ENCODE measurements at places on chromosomes 7 and 10.

DNA sequence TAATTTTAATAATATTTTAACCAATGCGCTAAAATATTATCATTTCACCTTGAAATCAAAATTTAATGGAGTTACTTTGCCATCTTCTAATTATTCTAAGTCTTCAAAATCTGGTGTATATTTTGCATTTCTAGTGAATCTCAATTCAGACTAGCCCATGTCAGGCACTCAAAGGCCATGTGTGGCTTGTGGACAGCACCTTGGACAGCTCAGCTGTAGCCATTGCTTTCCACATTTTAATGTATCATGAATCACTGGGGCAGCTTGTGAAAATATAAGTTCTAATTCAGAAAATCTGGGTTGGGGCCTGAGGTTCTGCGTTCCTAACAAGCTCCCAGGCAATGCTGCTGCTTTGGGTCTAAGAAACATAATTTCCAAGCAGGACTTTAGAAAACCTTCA, 57.2 kb downstream of the MGAM2 start:
- DNase-seq: no peak

DNA sequence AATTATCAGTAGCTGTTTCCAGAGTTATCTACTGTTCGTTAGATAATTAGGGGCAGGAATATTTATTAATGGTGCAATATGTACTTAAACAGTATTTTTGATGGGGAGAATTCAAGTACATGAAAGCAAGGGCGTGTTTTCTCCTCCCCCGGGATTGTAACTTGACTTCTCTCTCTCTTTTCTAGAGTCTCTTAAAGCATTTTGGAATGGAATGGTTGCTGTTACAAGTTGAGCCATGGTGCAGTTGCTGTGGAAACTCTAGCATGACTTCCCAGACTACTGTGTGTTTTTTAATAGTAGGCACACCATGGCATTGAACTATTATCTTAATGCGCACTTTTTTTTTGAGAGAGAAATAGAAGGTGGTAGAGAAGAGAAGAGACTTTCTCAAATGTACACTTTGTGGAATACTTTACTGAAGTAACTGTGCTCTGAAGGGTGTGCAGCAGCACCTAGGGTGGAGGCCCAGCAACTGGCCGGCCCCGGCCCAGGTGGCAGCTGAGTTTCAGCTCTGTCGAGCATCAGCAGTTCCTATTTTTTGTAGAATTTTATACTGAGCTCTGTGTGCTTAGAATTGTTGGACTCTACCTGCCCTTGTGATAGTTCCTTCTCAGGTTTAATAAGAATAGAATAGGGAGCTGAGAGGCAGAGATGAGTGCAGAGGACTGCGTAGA, 64.4 kb downstream of the CCNY start:
- DNase-seq: no peak

DNA sequence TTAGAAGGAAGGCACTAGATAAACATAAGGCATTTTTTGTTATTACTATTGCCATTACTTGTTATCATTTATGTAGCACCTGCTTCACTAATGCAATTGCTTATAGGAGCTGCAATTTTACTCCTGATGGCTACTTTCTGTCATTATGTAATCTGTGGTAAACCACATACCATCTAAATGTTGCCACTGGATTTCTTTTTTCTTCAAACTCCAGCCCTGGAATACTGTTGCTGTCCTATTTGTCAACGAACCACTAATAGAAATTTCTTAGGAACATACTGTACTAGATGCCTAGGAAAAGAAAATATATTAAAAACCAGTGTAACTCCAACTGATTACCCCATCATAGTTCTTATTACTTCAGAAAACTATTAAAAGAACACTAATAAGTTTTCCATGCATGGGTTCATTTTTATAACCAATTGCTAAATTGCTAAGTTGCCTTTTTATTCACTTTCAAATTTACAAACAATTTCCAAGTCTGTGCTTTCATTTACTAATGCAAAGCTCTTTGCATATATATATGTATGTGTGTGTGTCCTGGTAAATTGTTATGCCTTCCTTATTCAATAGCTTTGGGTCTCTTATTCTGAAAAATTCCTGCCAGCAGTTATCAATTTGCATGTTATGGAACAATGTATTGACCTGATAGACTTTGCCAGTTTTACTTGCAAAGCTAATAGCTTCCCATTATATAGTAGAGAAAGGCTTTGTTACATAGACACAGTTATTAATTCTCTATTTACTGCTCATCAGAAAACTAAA, 287.4 kb downstream of the EXOC4 start:
- no peak for DNase-seq

DNA sequence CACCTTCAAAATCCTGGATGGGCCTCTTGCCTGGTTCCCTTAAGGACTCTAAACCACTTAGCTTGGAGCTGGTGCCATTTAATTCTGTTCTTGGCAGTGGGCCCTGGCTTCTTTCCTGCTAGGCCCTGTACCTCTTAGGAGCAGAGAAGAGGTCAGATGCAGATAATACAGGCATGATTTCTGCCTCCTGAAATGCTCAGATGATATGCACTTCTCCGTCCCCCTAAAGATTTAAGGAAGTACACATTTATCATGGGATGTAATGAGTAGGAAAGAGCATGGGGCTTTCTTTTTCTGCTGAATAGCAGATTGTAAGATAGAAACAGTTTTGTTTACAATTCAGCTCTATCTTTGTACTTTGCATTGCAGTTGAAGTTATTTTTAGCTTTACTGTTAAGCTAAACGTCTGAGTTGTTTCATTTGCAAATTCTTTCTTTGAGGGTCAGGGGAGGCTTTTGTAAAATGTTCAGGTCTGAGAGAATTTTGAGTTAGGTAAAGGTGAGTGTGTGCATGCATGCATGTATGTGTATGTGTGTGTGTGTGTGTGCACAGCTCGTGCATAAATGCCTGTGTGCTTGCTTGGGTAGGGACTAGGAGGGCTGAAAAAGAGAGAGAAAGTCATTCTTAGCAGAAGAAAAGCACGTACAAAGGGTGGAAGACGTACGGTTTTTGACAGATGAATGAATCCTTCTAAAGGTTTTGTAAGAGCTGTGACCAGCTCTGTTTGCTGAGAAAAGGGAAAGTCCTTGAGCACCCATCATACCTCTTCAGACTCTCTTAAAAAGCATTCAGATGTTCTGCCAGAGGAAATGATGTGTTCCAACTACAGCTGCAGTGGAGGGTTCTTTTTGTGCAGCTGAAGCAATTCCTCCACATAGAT, 364.2 kb downstream of the AUTS2 start:
- DNase-seq: no peak

DNA sequence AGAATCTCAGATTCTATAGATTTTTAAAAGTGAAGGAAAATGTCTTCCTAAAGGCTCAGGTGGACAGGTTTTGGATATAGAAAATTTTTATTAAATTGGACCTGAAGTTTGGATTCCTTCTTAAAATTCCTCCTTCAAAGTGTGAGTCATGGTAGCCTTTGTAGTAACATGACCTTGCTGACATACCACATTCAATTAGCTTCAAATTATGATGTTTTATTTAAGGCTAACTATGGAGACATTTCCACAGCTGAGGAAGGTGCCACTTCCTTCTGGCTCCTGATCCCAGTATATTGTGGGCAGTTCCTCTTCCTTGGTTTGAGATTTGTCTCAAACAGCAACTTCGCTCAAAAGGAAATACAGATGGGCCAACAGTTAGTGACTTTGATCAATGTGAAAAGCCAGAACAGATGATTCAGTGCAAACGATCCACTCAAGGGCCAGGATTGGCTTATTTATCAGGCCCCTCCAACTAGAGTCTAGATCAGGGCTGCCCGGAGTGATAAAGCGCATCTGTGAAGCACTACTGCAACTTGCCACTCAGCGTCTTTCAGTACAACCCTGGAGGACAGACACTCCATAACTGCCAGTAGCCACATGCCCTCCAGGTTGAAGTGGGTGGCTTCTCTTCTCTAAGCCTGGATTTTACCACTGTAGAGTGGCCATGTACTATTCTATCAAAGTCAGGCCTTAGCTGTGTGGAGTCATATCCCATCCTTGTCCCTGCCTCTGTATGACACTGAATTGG, 573.5 kb downstream of the KIF20B start:
- no peak for DNase-seq

GRCh38 chr10:31687663-31688482, 240.8 kb downstream of the ARHGAP12 start:
- DNase-seq: no peak

GRCh38 chr7:44063894-44064651, 1.3 kb downstream of the PGAM2 start:
- no peak for DNase-seq
